ENCODE measurements at places on chromosomes 2 and 18.

DNA sequence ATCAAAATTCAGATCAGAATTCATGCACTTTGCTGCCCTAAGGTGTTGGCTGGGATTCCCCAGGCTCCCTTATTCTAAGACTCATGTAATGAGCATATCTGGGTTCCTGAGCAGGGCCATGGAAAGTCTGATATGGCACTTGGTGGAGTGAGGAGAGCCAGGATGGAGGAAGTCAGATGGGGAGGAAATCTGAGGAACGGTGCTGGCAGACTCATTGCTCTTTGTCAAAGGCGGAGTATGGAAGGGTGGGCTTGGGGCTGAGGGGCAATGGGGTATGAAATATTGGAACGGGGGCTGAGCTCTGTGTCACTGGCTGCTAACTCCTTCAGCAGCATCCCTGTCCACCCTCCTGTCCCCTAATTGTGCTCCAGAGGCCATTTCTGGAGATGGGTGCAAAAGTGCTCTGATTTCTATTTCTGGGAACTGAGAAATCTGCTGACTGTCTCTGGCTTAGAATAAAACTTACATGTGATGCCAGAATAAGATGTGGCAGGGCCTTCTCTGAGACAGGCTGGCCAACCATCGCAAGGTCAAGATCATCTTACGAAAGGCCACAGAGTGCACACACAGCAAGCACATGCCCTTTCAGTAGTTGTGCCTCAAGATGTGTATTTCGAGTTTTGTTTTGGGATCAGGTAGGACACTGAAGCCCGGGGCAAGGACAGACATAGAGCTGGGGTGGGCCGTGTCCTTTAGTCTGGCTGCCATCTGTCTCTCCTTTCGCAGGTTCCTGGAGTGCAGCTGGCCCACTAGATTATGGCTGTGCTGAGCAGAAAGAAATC, 480.0 kb upstream of the HS6ST1 start:
- DNase-seq, result no peak

DNA sequence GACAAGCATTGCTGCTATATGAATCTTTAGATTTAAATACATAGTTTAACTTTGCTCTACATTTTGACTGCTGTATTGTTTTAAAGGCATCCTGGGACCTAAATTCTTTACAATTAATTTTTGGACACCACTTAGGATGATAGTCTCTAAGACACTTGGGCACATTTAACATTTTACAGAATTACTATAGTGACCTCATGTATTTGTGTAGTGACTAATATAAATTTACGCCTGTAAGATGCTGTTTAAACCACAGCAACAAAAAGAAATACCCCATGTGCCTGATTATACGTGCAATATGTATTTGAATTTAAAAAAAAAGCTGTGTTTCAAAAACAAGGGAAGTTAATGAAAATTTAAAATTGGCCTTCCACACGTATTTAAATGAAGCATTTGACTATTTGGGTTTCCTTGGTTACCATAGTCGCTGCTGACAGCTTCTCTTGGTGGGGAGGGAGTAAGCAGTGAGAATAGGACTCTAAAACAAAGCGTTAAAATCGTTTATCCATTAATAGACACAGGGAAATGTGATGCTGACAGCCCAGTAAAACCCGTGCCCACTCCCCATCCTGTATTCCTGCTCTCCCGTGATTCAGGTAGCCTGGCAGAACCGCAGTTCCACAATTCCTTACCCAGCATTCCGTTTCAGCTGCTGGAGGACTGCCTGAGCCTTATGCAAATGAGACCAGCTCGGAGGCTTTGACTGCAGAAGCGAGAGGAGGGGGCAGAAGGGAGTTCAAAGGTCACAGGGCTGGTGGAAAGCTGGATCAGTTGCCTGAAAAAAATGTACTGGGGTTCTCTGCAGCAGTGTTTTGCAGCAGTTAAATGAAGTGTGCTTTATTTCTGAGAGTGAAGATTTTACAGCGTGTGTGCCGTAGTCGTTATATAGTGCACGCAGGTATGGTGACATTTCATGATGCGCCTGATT, 104.3 kb downstream of the CSRNP3 start:
- DNase-seq, result no peak

GRCh38 chr2:9400268-9401058, 22.9 kb downstream of the ITGB1BP1 start:
- DNase-seq, result no peak

- peak; percentile 24 for DNase-seq
These were observed 122.4 kb downstream of the SETBP1 start for GRCh38 chr18:44803019-44803650.

GRCh38 chr18:58013241-58014211, 30.5 kb upstream of the NEDD4L start:
- peak; percentile 21 for DNase-seq

DNA sequence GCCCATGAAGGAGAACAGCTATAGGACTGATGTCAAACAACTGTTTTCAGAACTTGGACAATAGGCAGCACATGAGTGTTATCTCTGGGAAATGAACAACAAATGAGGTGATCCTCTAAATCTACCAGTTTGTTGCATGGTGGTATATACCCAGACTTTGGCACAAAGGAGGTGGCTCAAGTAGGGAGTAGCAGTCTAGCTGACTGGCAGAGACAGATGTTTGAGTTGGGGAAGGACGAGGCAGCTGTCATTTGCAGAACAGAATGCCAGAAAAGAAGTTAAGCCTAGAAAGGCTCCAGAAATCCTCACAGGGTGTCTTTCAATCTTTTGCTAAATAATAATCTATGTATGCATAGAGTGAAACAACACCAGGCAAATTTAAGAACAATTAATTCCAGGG, 47.4 kb downstream of the RPE start:
- DNase-seq, result no peak

- DNase-seq, result no peak
These were observed 41.1 kb downstream of the UPP2 start for GRCh38 chr2:158142568-158143332.

DNA sequence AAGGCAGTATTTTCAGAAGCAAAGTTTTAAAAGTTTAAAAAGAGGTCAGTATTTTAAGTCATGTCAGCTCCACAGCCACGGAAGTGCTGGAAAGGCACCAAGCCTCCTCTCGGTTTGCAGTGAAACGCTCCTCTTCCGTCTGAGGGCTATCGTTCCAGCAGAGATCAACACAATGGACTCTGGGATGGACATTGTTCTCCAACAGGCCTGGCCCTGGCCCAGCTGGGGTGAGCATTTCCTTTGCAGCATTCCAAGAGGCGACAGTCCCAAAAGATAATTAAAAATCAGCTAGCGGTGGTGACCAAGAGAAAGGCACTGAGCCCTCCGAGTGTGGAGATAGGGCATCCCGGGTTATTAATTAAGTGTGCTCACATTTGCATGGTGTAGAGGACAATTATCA, 95.9 kb upstream of the LCLAT1 start:
- DNase-seq, result no peak

DNA sequence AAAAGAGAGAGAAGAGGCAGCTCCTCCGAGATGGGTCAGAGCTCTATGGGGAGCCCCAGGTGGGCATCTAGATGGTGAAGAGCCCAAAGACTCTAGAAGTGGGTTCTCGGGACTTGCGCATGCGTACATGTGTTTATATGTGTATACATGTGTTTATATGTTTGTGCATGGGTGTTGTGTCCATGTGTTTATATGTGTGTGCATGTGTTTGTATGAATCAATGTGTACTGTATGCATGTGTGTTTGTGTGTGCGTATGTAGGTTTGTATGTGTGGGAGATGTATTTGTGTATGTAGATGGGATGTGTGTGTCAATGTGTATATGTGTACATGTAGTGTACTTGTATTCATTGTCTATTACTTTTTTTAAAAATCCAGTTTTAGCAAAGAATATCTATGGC, 25.6 kb downstream of the DNPEP start:
- DNase-seq, result no peak

DNA sequence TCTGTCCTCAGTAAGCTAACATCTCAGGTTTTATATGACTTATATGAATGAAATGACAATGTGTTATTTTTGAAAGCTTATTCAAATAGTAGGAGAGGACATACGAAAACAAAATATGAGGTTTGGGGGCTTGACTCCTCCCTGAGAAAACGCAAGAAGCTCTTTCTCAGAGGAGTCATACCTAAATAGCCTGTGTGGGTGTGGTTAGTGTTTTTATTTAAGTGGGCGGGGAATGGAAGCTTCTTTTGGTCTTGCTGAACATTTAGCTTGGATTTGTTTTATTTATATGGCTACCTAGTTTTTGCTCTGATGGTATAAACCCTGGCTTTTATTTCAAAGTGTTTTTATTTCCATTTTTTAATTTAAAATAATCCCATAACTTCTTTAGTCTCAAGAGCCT, 72.1 kb upstream of the DSG1 start:
- no peak for DNase-seq

- DNase-seq, result peak; percentile 84
These were observed 24.0 kb upstream of the TMEM37 start for GRCh38 chr2:119407430-119408220.

GRCh38 chr2:200127848-200128247, 172.5 kb downstream of the MAIP1 start:
- DNase-seq, result peak; percentile 62

GRCh38 chr2:208906330-208906729, 499.7 kb downstream of the PTH2R start:
- DNase-seq, result no peak

DNA sequence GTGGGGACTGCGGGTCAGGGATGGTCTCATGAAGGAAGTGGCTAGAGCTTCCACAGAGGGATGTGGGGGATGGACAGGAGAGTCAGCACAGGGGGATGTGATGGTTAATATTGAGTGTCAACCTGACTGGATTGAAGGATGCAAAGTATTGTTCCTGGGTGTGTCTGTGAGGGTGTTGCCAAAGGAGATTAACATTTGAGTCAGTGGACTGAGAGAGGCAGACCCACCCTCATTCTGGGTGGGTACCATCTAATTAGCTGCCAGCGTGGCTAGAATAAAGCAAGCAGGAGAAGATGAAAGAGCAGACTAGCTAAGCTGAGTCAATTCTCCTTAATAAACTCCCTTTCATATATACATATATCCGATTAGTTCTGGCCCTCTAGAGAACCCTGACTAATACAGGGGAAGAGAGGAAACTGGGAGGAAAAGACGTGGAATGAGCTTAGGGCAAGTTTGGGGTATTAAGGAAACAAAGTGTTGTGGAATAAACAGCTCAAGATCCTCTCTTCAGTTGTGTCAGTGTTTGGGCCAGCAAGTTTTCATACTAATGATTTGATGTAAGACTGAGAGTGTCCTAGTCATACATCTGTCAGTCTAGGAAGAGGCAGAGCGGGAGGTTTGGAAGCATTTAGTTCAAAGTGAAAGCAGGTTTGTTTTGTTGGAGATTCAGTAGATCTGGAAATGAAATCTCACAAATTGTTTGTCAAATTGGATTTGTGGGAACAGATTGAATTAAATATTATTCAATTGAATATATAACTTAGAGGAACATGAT, 135.2 kb upstream of the NT5C1B start:
- DNase-seq, result no peak

DNA sequence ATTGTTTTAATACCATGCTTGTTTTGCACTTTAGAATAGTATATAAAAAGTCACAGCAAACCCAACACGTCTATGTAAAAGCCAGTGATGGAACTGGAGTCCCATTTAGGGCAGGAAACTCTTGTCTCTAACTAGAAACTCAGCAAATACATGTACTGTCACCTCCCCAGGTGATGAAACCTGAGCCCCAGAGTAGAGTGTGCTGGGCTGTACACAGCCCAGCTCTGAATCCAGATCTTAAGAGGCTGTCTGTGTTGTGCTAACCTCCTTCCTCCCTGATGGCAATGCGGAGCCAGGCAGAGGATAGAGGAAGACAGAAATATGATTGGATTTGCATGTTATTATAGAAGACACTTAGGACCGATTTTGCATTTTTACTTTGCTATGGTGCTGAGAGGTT, 317.5 kb upstream of the TRIB2 start:
- no peak for DNase-seq

- DNase-seq, result peak; percentile 70
These were observed 56.9 kb downstream of the COL4A4 start for GRCh38 chr2:227106845-227107759.

GRCh38 chr2:190462181-190462580, 54.0 kb downstream of the MFSD6 start:
- no peak for DNase-seq

DNA sequence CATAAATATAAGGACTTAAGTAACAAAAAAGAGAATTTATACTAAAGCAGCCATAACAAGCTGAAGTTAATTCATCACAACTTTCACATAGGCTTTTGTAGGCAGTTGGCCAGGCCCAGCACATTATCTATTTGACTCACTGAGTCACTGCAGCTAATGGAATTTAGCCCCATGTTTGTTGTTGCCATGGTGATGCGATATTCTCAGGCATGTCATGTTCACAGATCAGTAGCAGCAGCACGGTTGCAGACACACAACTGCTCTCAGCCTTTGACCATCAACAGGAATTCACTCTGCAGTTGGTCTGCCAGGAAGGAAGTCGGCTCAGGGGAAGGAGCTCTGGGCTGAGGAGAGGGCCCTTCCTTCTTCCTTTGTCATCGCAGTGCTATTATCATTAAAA, 639.8 kb downstream of the TMEM182 start:
- DNase-seq, result no peak

- DNase-seq, result no peak
These were observed 473.5 kb upstream of the MYT1L start for GRCh38 chr2:2804528-2804927.

DNA sequence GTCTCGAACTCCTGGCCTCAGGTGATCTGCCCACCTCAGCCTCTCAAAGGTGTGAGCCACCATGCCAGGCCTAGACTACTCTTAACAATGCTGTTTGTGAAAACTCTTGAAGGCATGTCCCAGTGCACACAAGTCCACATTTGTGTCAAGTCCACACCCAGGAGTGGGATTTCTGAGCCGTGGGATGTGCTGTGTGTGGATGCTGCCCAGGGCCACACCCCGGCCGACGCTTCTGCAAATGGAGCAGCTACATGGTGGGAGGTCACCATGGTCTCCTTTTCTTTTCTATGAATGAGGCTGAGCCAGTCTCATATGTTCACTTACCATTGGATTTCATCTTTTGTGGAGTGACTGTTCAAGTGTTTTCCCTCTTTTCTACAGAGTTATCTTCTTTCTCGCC, 15.8 kb downstream of the SNED1 start:
- no peak for DNase-seq

DNA sequence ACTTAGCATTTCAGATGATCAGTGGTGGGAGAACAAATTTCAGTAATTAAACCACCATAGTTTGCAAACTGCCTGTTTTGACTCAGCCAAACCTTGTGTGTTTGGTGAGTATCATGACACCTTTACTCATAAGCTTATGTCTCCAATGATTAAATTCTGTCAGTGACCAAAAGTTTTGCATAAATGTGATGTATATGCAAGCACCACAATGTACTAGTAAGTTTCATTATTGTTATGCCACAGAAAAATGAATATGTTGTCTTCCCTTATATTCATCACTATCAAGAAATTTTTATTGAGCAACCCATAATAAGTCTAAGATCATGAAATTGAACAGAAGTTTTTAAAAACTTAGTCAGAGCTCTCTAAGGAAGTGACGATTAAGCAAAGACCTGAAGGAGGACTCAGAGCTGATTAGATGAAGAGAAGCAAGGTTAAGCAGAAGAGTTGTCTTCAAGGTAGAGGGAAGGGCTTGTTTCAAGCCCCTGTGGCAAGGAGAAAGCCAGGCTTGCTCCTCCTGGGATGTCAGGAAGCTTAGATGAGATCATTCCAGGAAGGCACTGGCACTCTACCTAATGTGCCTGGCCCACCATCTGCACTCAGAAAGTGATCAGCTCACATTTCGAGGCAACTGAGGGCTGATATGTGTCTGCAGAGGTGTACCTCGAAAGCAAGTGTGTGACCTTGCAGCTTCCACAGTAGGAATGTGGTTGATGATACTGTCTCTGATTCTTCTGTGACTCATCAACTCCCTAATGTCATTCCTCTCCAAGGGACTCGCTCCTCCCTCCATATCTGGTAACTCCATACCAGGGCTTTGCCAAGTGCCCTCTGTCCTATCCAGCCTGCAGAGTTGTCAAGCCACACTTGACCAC, 54.7 kb downstream of the KCTD18 start:
- peak; percentile 66 for DNase-seq
